ENCODE measurements at places on chromosomes 16 and 17. TPM values are rescaled to one million over a fixed set of nuclear protein-coding genes. Genes with fewer than 3 reads are reported as not detected.

ABCC12 gene
- not detected for total RNA-seq

CRK gene
- total RNA-seq, result 20.7 TPM

FBXO39 gene
- total RNA-seq, result 6.4 TPM

G6PC1 gene
- not detected for total RNA-seq

TP53TG3C gene
- not detected for total RNA-seq

TBC1D3H gene
- not detected for total RNA-seq

TMEM114 gene
- total RNA-seq, result not detected

SLC25A19 gene
- total RNA-seq, result 48.4 TPM

TMEM94 gene
- 82.3 TPM for total RNA-seq

TMEM235 gene
- total RNA-seq, result not detected

KRT31 gene
- total RNA-seq, result not detected

OTOP2 gene
- not detected for total RNA-seq

C1QTNF8 gene
- total RNA-seq, result not detected

PYDC1 gene
- total RNA-seq, result not detected

LAT gene
- total RNA-seq, result 359 TPM

GNGT2 gene
- 24.4 TPM for total RNA-seq

EVPLL gene
- total RNA-seq, result not detected

WSCD1 gene
- not detected for total RNA-seq

Measured in T-helper 1 cell treated with Interleukin-12 subunit alpha and Interleukin-12 subunit beta and Interleukin-4 antibody, amounts not matched to agents 30 ng/mL and 1 ng/mL, for 36 hours (primary cell).